ENCODE measurements at places on chromosomes 13 and 19.

DNA sequence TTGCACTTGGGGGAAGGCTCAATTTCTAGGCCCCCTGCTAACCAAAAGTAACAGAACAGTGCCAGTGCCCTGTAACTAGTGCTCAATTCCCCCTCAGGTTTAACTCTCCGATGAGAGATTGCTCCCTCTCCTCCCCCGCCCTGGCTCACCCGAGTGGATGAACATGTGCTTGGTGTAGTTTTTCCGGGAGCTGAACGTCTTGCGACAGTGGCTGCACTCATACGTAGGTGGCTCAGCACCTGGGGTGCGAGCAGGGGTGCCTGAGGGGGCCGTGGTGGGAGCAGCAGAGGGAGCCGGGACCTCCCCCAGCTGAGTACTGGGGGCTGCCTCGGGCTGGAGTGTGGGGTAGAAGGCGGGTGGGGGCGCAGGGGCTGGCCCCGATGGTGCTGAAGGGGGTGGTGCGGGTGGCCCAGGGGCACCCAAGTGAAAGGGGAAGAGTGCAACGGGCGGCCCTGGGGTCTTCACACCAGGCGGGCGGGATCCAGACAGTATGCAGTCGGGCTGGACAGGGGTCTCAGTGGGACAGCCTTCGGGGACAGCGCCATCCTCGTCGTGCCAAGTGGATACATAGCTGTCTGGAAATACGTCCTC is 3.3 kb downstream of the ZBTB45 start:
- no peak for DNase-seq

DNA sequence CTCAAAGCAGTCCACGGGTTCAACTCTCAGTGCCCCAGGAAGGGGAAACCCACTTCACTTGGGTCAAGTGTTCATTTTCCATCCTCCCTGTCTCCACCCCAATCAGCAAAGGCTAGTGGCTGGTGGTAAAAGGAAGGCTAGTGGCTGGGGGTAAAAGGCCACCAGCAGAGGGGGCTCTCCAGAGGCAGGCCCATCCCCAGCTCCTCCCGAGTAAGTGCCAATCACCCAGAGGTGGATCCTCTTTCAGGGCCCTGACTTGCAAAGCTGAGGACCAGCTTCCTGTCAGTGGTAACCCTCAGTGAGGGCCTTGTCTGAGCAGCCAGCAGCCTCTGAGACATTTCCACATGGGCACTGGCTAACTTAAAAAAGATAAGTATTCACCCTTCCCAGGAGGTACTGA is 22.0 kb upstream of the TPT1 start:
- peak; percentile 12 for DNase-seq

- no peak for DNase-seq
Observed at GRCh38 chr19:38394488-38394887, 6.0 kb downstream of the SPRED3 start.

GRCh38 chr13:40187841-40188591 is 478.4 kb downstream of the FOXO1 start:
- no peak for DNase-seq

DNA sequence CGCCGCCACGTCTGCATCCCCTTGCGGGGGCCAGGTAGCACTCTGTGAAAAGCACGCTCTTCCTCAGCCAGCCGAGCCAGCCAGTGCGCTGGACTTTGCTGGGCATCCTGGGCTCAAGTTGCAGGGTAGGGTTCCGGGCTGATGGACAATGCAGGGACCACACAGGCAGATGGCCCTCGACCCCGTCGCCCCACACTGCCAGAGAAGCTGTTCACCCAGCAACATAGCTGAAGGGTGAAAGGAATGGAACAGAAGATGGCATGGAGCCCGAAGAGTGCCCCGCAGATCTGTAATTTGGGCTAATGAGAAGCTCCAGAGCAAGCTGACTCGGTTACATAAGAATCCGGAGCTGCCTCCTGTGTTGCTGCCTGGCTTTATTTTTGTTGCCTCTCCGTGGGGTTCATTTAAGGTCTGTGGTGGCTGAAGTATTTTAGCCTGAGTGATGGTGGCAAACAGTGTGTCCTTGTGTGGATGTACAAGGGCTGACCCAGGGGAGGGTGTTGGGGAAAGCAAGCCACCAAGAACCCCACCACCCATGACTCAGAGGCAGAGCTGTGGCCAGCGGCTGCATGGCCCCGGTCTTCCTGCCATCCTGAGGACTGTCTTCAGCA is 105.8 kb downstream of the SOX1 start:
- DNase-seq = no peak

GRCh38 chr13:98445340-98446233 is 131.3 kb downstream of the STK24 start:
- peak; percentile 47 for DNase-seq

- no peak for DNase-seq
Observed at GRCh38 chr13:64845110-64845509, 2385.0 kb downstream of the PCDH9 start.

GRCh38 chr19:41223431-41224234 is 4.6 kb downstream of the AXL start:
- DNase-seq = no peak

GRCh38 chr13:74166261-74167004 is 32.2 kb upstream of the KLF12 start:
- DNase-seq = no peak

- DNase-seq = no peak
Observed at GRCh38 chr19:18875726-18876125, 20.2 kb downstream of the CERS1 start.

DNA sequence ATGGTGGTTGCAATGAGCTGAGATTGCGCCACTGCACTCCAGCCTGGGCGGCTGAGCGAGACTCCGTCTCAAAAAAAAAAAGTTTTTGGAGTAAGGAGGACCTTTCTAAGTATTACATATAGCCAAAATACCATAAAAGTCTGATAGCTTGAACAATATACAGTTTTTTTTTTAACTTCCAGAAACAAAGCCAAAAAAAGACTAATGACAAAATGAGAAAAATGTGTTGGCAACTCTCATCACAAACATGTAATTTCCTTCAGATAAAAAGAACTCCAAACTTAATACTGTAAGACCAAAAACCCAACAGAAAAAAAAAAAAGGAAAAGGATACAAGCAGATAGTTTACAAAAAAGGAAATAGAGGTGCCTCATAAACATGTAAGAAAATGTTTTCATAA is 68.2 kb upstream of the MED4 start:
- DNase-seq = no peak

GRCh38 chr19:19155495-19156219 is 14.4 kb downstream of the MEF2B start:
- no peak for DNase-seq

DNA sequence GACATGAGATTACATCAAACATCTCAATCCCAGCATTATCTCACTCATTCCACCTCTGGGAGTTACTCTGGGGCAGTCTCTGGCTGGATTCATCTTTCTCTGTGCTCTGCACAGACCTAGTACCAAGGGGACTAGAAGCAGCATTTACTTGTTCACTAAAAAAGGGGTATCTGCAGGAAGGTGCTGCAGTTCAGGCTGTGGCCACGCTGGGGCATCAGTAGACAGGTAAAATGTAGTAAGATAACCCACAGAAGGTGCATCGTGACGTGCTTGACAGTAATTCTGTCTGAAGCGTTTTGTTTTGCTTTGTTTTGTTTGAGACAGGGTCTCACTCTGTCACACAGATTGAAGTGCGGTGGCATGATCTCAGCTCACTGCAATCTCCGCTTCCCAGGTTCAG is 29.3 kb downstream of the ZNF564 start:
- no peak for DNase-seq

DNA sequence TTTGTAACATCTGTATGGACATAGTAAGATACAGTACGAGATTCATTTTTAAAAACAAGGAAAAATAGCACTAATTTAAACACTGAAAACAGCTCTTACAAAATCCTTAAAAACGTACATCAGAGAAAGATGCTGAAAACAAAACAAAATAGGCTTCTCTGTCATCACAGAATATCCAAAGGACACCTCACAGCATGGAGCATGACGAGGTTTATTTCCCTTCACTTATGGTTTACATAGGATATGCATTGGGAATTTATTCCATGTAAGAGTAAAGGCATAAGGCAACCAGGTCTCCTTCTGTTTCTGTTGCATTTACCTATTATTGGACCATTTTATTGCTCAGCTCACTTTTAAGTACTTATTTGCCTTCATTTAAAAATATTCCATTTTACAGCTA is 3.0 kb downstream of the KCTD12 start:
- no peak for DNase-seq

GRCh38 chr13:35886332-35887114 is 244.7 kb downstream of the DCLK1 start:
- no peak for DNase-seq

- DNase-seq = no peak
Observed at GRCh38 chr19:18097993-18098890, 664 bp downstream of the MAST3 start.

GRCh38 chr19:37987356-37988332 is 80.6 kb downstream of the SIPA1L3 start:
- no peak for DNase-seq

- no peak for DNase-seq
Observed at GRCh38 chr13:76723551-76724232, 162.5 kb downstream of the KCTD12 start.

- no peak for DNase-seq
Observed at GRCh38 chr19:42051166-42052115, 18.6 kb downstream of the GRIK5 start.

- no peak for DNase-seq
Observed at GRCh38 chr13:64551755-64552154, 2678.4 kb downstream of the PCDH9 start.

DNA sequence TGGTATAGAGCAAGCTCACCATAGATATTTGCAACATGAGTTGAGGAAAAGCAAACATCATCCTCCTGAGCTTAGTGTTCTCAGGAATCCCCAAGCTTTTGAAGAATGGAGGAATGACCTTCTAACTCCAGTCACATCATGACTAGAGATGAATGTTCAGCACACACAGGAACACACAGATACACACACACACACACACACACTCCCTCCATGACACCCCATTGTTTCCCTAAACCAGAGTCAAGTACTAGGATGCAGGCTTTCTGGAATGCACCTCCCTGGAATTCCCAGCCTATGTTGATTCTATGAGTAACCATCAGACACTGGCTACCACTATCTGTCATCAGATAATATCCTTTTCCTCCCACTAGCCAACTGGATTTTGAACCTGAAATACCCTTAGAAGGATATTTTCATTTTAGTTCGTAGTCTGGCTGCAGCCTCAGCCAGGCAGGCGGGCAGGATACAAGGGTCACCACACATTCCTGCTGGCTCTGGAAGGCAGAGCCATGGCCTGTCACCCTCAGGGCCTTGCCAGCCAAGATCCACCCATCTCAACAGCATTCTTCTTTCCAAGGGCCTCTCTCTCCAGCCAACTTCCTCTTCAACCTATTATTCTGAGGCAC is 162.4 kb downstream of the FOXO1 start:
- no peak for DNase-seq

GRCh38 chr13:33213024-33213768 is 72.4 kb downstream of the STARD13 start:
- no peak for DNase-seq

- no peak for DNase-seq
Observed at GRCh38 chr13:47932950-47933923, 67.8 kb downstream of the SUCLA2 start.

GRCh38 chr19:54612428-54612827 is 17.9 kb upstream of the LILRB1 start:
- DNase-seq = no peak

DNA sequence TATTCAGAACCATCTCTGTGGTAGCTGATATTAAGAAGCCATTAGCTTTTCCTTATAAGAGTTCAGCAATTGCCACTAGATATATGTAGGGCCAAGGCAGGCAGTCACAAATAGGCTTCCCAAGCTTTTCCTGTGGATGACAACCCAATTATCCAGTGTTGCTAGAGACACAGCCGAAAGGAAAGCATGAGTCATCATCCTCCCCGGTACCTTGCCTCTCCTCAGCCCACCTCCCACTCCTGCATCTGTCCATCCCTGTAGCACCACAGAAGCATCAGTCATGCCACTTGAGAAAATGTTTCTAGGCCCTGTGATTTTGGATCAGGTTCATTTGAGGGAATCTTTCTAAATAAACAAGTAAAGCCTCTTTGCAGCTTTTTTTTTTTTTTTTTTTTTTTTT is 204.3 kb downstream of the DNAJC15 start:
- DNase-seq = no peak

DNA sequence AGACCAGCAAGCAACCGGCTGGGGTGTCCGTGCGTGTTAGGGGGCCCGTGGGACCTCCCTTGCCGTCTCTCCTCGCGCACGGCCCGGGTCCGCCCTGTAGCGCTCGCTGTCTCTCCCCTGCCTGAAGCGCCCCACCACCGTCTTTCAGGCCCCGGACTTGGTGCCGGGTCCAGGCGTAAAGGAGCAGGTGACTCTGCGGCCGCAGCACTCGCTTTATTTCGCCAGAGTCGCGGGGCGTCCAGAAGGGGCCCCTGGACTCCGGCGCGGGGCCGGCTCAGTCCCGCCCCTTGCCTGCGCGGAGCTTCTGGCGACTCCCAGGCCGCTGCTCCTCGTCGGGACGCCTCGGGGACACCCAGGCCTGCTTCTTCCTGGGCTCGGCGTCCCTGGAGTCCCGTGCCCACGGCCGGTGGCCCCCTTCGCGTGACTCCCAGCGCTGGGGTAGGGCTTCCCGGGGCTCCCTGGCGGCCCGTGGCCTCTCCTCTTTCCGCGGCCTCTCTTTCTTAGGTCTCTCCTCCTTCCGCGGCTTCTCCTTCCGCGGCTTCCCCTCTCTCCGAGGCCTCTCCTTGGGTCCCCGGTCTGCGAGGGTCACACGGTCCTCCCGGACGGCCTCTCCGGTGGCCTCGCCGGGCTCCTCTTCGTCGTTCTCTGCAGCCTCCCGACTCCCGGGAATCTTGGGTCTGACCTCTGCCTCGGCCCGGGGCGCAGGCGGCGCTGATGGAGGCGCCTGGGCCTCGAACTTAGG is 3.1 kb downstream of the AMH start:
- no peak for DNase-seq

GRCh38 chr13:29958476-29958875 is 108.1 kb upstream of the UBL3 start:
- DNase-seq = no peak

- no peak for DNase-seq
Observed at GRCh38 chr13:73000027-73000674, 58.7 kb upstream of the KLF5 start.

GRCh38 chr19:23394511-23394910 is 760 bp downstream of the ZNF91 start:
- no peak for DNase-seq

- no peak for DNase-seq
Observed at GRCh38 chr19:52138983-52139251, 821 bp downstream of the ZNF616 start.

GRCh38 chr13:36146511-36147269 is 15.5 kb upstream of the DCLK1 start:
- DNase-seq = no peak

GRCh38 chr19:23439623-23440022 is 44.4 kb upstream of the ZNF91 start:
- DNase-seq = no peak
